NCI-H1436 treated with DMSO at 0.1 percent for 48 hours (cell line): ENCODE measurements at places on chromosomes 4 and X.

GRCh38 chr4:99043346-99043745 is 45.2 kb downstream of the ADH5 start:
- DNase-seq = no peak

- no peak for DNase-seq
Observed at GRCh38 chr4:138861135-138861534, 154.4 kb upstream of the NOCT start.

DNA sequence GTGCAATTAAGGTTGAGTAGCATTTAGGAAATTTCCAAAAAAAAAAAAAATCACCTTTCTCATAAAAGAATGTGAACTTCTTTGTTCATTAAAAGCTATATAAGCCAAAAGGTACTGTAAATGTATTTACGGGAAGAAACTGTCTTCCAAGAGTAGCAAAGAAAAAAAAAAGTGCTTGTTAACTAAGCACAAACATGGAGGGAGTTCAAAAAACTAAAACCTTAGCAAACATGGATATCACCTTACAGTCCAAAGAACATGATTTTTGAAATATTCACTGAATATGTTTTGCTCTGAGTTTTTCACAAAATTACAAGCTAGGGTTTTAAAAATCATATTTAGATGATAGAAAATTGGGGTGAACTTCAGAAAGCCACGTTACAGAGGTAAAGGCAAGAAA is 217.5 kb downstream of the ADAMTS3 start:
- no peak for DNase-seq

- DNase-seq = no peak
Observed at GRCh38 chr4:37584493-37585060, 101.6 kb downstream of the RELL1 start.

- DNase-seq = no peak
Observed at GRCh38 chrX:25023908-25024307, 8.1 kb upstream of the ARX start.

DNA sequence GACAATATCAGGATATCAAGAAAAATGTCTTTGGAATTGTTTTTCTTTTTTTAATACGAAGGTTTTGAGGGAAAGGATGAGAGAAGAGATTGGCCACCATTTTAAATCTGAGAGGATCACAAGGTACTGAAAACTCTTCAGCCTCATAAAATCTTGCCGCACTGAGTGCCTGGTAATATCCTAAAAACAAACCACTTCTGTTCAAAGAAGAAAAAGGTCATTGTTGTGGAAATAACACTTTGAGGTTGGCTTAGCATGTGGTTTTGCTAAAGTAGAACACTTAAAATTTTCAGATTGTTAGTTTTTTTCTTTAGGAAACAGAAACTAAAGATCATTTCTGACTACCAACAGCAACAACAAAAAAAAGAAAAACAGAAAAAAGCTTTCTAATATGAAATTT is 1.0 kb upstream of the CLDN22 start:
- no peak for DNase-seq

DNA sequence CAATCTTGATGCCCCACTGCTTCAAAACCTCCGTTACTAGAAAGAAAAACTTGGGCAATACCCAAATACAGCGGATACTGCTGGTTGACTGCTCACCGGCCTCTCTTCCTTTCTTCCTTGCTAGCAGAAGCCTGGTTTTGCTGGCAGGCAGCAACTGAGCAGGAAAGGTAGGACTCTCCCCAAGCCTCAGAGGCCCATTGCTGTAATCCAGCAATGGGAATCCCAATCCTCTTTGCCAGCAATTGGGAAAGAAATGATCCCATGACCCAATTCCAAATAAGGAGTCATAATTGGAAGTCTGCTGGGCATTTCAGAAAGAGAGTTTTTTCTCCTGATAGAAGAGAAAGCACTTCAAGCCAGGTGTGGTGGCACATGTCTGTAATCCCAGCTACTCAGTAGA is 394.5 kb downstream of the BCOR start:
- no peak for DNase-seq

- no peak for DNase-seq
Observed at GRCh38 chrX:151985955-151986354, 11.5 kb upstream of the GABRE start.

GRCh38 chr4:89757154-89757719 is 79.7 kb downstream of the SNCA start:
- no peak for DNase-seq

- no peak for DNase-seq
Observed at GRCh38 chr4:153789741-153790499, 1.0 kb upstream of the SFRP2 start.

DNA sequence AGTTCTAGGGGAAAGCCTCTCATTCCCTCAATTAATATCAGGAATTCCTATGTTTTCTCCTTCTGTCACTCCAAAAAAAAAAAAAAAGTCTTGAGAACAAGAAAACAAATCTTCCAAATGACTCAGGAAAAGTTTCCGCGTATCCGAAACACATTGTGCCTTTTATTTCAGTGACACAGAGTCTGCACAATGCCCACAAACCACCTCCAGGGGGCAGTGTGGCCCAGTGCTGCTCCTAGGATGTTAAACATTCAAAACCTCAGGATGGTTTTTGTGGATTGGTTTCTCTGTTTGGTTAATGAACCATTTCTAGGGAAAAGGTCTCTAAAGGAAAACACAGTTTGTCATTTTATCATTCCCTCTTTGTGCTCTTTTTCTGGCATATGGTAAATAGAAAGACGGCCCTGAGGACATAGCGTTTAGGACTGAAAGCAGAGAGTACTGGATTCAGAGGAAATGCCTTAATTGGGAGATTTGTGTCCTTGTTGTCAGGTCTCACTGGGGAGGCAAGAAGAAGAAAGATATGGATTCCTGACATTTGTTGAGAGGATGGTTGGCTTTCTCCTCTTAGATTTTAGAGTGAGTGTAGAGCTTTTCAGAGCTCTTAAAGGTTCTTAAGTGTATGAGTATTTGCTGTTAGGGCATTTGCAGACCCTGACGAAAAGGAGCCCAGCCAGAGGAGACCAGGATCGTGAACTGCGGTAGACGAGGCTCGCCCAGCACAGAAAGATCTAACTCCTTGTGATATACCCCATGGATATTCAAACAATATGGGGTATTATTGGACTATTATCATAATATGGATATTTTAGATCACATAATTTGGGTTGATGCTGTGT is 65.7 kb upstream of the MAP9 start:
- no peak for DNase-seq

DNA sequence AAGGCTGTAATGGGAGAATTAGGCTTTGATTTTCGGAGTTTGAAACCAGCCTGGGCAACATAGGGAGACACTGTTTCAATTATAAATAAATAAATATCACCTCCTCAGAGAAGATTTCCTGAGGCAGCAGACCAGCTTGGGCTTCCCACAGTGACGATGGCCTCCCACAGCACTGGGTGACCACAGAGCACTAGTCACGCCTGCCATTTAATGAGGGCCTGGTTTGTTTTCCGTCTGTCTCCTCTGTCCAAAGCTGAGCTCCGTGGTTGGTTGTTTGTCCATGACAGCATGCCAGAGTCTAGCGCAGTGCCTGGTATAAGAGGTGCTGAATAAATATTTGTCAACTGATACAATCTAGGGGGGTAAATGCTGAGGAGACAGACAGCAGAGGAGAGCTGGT is 10.4 kb upstream of the PDGFRA start:
- no peak for DNase-seq

DNA sequence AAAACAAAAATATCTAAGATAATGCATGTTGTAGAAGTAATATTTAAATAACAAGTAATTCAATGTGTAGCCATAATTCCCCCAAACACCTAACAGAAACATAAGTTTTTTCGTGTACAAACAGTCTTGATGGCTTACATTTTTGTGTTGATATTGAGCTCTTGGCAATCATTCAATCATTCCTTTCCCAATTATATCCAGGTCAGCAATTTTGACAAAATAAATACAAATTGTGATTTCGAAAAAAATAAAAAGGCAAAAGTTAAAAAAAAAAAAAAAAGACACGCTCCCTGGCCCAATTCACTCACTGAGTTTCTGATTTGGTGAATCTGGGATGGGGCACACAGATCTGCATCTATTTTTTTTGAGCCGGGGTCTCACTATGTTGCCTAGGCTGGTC is 187.6 kb upstream of the GPC4 start:
- no peak for DNase-seq

GRCh38 chrX:76014321-76014720 is 158.5 kb upstream of the PBDC1 start:
- no peak for DNase-seq

- DNase-seq = no peak
Observed at GRCh38 chrX:150161193-150161592, 201.9 kb upstream of the MAMLD1 start.

- DNase-seq = no peak
Observed at GRCh38 chrX:133849676-133850075, 135.7 kb downstream of the GPC3 start.

- no peak for DNase-seq
Observed at GRCh38 chr4:113083346-113083745, 33.9 kb downstream of the ANK2 start.

DNA sequence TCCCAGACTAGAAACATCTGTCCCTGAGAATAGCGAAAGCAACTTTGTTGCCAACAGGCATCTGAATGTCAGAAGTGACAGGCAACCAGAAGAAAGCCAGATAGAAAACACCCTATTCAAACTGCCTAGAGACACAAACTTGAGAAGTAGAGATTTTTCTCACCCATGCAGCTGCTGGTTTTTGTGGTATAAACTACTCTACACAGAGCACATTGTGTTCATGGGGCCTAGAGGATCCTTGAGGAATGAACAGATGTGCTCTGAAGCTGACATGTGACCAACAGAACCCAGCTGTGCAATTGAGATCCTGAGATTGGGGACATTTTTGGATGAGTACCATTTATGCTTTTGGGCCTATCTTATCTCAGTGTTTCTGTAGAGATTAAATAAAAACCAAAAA is 63.6 kb upstream of the NRK start:
- no peak for DNase-seq

GRCh38 chr4:159267869-159268285 is 165.0 kb downstream of the RAPGEF2 start:
- no peak for DNase-seq

DNA sequence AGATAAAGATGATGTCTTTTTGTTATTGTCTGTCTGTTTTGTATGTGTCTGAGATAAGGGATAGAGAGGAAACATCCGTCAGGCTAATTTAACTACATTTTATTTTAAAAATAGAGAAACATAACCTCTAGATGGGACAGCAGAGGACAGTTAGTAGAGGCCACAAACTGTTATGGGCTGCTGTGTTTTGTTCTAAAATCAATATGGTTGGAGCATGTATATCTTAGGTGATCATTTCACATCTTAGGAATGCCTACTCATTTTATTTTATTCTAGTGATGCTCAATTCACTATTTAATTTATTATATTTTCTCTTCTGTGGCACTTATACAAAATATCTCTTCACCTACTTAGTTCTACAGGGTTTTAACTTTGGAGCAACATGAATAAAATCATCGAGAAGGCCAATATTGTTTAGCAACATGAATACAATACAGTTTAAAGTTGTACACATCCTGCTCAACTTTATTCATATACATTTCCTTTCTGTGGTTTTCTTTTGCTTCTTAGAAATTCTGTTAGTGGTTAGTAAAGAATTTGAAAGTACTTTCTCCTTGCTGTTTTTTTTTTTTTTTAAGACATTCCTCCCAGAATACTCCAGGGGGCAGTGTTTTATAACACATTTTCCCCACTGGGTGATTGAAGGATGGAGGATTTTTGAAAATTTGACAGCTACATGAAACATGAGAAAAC is 392.9 kb downstream of the UNC5C start:
- no peak for DNase-seq

DNA sequence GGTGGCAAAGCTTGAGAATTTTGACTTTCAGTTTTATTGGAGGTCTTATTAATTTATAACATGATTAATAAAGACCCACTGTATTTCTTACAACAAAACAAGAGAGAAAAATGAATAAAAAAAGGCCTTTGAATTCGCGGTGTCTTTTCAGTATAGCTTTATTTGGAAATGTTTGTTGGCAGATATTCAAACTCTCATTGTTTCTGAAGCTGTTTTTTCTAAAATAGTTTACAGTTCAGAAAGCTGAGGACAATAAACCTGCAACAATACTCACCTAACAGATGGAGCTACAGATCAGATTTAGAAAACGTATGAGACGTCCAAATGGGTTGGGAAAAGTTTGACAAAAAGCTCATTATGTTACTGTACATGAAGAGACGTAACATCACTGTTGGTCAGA is 2.4 kb upstream of the SPARCL1 start:
- no peak for DNase-seq

- DNase-seq = peak; percentile 14
Observed at GRCh38 chrX:119887721-119888425, 7.8 kb upstream of the AKAP14 start.

DNA sequence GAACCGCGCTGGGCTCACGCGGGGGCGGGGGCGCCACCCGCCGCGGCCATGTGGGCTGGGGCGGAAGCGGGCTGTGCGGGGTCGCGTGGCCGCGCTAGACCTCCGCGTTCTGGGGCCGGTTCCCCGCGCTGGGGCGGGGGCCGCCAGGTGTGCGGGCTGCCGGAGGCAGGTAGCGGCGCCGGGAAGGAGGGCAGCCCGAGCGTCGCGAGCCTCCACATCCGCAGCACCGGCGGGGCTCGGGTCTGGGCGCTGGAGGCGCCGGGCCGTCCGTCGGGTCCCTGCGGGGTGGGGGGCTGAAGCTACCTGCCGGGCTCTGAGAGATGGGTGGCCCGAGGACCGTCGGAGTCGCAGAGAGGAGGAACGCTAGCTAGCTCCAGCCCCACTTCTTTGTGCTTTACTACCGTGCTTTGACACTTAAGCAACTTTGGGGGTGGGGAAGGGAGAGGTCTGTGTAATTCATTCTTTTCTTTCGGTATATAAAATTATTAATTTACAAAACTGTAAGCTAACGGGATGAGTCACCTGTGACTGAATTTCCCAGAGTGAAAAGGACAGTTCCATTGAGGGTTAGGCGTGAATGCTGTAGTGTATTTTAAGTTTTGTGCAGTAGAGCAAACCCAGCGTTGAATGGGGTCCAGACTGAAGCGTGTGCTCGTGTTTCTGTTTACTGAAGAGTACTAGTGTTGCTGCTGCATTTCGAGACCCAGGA is 689 bp downstream of the METAP1 start:
- DNase-seq = no peak

GRCh38 chr4:102862747-102863146 is 6.0 kb upstream of the CISD2 start:
- DNase-seq = no peak

GRCh38 chr4:150297861-150298474 is 219.7 kb downstream of the DCLK2 start:
- DNase-seq = no peak

DNA sequence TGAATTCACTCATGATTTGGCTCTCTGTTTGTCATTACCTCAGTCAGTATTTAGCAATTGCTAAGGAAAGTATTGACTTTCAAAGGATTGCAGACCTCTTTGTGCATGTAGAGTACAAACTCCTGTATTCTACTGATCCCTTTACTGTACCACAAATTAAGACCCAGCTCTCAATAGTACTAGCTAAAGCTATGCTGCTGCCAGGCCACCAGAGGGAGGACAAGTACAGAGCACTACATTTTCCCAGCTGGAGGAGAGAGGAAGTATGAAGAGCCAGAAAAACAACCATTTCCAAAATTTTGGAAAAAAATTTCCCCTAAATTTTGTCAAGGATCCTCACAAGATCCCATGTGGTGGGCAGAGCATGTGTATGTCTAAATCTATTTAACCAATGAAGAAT is 175.0 kb upstream of the MTMR8 start:
- DNase-seq = no peak

- DNase-seq = no peak
Observed at GRCh38 chr4:189659287-189659686, 281.4 kb upstream of the FRG1 start.

GRCh38 chrX:14032406-14032805 is 2.7 kb upstream of the GEMIN8 start:
- DNase-seq = no peak

- peak; percentile 87 for DNase-seq
Observed at GRCh38 chr4:140237616-140238350, 83.8 kb upstream of the MAML3 start.

- no peak for DNase-seq
Observed at GRCh38 chr4:170675568-170676262, 586.0 kb upstream of the AADAT start.
